ENCODE measurements at places on chromosomes 5 and 9. TPM values are rescaled to one million over a fixed set of nuclear protein-coding genes. Genes with fewer than 3 reads are reported as not detected.

- DNase-seq, result peak; percentile 94
These were observed 8.7 kb downstream of the FAM193B start for GRCh38 chr5:177545487-177546257.

- DNase-seq, result peak; percentile 67
These were observed 31.8 kb upstream of the ORM1 start for GRCh38 chr9:114291064-114291474.

DNA sequence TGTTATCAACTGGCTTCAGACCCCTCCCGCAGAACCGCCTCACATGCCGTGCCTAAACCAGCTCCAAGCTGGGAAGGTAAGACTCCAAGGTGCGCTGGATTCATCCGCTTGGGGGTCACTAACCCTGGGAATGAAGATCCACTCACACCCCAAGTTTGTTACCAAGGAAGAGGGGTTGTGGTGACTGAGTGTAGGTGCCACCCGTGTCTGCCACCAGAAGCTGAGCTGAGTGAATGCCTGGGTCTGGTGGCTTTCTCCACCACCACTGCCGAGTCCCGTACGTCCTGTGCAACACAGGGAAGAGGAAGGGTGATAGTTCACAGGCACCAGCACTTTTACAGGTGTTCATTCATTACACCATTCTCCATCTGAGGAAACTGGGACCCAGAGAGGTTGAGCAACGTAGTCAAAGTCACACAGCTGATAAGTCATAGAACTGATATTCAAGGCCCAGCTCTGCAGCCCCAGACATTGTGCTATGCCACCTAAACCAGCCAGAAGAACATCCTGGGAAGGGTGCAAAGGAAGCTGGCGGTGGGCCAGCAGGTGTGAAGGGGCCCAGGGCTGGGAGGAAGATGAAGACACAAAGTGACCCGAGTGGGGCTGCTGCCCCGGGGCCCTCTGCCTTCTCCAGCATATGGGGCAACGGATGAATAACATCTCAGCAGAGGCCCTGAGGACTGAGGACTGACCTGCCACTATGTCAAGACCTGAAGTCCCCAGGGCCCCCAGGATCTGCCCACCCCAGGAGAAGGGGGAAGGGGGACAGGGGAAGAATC, 70.9 kb upstream of the PPP1R26 start:
- no peak for DNase-seq

GRCh38 chr9:73683862-73684591, 532.4 kb downstream of the ANXA1 start:
- peak; percentile 65 for DNase-seq

DNA sequence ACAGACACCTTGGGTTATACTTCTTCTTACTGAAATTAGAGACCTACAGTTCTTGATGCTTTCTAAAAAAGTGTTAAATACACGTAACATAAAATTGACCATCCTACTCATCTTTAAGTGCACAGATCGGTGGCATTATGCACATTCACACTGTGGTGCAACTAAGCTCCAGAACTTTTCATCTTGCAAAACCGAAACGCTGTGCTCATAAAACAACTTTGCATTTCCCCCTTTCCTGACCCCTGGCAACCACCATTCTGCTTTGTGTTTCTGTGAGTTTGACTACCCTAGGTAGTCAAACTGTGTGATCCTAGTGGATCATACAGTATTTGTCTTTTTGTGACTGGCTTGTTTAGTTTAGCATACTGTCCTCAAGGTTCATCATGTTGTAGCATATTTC, 3.9 kb downstream of the MVB12B start:
- no peak for DNase-seq

- no peak for DNase-seq
These were observed 13.6 kb downstream of the PRPF4 start for GRCh38 chr9:113289091-113289490.

DNA sequence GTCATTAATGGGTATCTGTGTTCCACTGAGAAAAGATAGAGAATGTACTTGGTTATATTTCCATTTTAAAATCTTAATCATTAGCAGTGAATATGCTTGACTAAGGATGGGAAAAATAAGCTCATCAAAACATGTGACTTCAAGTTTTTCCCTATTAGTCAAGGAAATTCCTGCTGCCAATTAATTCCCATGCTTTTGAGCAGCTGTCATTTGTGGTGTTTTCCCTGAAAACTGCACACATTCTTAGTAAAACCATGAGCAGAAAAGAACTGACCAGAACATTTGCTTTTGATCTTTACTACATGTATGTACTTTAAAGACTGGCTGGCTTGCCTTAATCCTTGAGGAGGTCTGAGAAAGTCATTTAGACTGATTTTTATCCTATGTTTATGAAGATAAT, 75.2 kb downstream of the AOPEP start:
- peak; percentile 17 for DNase-seq

DNA sequence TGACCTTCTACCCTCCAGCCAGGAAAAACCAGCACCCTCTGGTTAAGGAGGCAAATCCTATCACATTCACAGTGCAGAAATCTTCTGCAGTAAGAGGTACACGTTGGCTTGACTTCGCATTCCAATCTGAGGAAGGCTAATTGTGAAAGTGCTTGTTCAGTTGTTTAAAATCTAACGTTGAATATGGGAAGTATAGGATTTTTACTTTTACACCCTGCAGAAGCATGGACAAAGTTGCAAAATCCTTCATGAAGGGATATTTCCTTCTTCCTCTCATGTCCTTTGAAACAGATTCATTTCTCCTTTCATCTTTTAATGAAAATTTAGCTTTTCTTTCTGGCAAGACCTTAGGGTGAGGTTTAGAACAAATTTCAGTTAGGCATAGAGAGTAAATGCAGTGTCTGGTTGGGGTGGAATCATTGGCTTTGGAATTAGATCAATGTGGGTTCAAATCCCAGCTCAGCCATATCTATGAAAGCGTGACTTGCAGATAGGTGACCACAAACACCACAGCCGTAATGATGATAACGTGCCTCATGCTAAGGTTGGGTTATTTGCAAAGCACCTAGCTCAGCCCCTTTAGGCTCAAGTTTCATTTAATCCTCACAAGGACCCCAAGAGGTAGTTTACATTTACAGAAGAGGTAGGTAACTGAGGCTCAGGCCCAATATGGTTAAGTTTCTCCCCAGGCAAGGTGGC, 42.2 kb upstream of the C5orf58 start:
- no peak for DNase-seq

Gene CDKN2A
- total RNA-seq, result 10.8 TPM

DNA sequence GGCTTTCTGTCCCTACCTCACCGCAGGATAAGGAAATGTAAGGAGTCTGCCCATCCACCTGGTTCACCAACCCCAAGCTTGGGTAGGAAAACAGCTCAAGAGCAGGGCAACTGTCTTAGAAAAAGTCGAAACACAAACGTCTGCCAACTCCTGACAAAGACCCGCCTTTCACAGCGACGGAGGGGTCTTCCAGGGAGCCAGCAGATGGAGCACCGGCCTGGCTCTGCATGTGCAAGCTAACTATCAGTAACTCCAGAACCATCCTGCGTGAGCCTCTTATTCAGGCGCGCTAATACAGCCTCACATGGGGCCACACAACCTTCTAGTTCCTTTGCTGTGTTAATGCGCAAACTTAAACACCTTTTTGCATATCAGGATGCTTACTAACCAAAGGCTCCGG, 26.9 kb downstream of the CAMSAP1 start:
- DNase-seq, result no peak

DNA sequence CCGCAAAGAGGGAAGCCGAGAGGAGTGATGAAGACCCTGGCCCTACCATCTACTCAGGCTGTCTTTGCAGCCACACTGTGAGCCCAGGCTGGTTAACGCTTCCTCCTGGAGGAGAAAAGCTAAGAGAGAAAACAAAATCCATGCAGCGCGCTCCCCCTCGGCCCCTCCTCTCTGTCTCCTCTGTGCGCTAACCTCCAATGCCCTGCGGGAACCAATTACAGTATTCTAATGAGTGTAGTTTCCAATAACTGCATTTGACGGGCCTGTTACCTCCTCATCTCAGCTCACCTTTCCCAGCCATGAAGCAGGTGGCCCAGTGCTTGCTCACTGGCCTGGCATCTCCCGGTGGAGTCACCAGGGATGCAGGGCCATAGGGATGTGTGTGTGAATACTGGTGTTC, 565.5 kb downstream of the EBF1 start:
- no peak for DNase-seq

Gene OGN
- total RNA-seq, result 1.3 TPM

DNA sequence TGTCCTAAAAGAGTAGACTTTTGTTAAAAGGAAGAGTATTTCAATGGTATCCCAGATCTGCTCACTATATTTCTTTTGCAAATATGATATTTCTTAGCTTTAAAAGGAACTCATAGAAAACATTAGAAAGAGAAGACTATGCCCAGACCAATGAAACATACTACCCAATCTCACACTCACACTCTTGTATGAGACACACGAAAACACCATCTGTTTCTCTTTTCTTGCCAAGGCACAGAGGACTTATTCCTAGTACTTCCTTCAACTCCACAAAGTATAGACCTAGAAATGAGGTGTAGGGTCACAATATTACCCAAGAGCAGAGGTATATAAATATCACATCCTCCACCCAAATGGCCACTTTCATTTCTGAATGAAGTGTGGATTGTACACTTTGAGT, 292.4 kb upstream of the ACO1 start:
- DNase-seq, result no peak

Gene TMC1
- not detected for total RNA-seq

- DNase-seq, result no peak
These were observed 371.5 kb upstream of the PRR16 start for GRCh38 chr5:120092649-120093048.

Gene SEMA6A
- total RNA-seq, result 0.26 TPM

Gene NUTM2G
- total RNA-seq, result not detected

- no peak for DNase-seq
These were observed 95.4 kb downstream of the KIAA0825 start for GRCh38 chr5:94523018-94523417.

GRCh38 chr5:28077291-28078240, 1039.2 kb upstream of the CDH9 start:
- no peak for DNase-seq

GRCh38 chr5:131993676-131994075, 17.8 kb downstream of the ACSL6 start:
- no peak for DNase-seq

GRCh38 chr5:96297290-96297689, 135.8 kb downstream of the PCSK1 start:
- peak; percentile 87 for DNase-seq

DNA sequence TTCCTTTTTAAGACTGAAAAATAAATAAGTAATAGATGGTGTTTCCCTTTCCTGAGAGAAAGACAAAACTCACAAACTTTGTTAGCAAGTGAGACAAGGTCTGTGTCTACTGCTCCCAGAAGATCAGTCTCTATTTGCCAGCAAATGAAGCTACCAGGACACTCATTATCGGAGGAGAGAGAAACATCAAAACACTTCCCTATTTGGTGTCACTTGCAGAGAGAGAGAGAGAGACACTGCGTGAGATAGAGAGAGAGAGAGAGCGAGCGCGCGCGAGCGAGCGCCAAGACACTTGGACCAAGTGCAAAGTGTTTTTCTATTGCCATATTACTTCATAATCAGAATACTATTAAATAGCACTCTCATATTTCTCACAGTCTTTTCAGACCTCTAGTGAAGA, 142.7 kb downstream of the KCNN2 start:
- no peak for DNase-seq

Gene ZNF883
- total RNA-seq, result 6.2 TPM

DNA sequence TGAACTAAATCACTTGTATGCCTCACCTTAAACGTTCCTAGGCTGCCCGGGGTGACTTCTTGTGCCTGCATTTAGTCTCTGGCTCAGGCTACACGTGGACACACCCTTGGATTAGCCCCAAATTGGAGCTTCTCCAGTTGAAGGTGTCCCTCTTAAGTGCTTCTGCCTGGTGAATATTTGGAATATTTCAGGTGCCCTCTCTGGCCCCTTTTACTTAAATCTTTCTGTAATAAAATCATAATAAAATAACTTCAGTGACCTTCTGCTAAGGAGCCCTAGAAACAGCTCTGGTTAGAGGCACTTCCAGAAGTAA, 74.3 kb upstream of the KLF9 start:
- DNase-seq, result peak; percentile 19

DNA sequence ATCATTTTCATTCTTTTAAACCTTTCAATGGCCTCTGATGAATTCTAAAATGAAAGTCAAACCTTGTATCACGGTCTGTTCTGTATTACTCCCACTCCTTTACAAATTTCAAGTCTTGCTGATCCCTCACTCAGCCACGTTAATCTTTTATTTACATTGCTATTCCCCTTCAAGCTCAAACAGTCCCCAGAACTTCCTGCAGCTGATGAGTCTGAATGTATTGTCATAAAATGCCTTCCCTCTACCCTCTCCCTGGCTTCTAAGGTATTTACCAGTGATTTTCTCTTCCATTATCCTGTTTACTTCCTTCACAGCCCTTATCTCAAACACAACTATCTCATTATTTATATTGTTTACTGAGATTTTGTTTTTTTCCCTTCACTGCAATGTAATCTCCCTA, 562.3 kb upstream of the C9orf72 start:
- no peak for DNase-seq

Gene TRIM7
- 2.3 TPM for total RNA-seq

- DNase-seq, result peak; percentile 3
These were observed 672 bp upstream of the KCNT1 start for GRCh38 chr9:135701067-135701958.

DNA sequence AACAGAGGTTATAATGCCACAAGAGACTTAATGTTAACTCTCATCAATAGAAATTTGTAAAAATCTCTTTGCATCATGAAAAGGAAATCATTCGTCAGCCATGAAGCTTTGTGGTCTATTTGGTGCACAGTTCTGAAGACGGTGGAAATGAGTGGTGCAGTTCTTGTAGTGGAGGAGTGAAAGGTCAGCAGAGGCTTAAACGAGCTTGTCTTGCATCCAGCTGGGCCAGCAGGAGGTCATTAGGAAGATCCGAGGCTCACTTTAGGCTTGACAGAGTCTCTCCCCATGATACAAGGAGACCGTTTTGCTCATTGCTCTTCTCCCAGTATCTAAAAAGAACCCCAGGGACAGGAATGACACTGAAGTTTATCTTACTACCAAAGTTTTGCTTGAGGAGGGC, 440.8 kb downstream of the BNC2 start:
- no peak for DNase-seq

Gene CARD6
- 12.7 TPM for total RNA-seq

DNA sequence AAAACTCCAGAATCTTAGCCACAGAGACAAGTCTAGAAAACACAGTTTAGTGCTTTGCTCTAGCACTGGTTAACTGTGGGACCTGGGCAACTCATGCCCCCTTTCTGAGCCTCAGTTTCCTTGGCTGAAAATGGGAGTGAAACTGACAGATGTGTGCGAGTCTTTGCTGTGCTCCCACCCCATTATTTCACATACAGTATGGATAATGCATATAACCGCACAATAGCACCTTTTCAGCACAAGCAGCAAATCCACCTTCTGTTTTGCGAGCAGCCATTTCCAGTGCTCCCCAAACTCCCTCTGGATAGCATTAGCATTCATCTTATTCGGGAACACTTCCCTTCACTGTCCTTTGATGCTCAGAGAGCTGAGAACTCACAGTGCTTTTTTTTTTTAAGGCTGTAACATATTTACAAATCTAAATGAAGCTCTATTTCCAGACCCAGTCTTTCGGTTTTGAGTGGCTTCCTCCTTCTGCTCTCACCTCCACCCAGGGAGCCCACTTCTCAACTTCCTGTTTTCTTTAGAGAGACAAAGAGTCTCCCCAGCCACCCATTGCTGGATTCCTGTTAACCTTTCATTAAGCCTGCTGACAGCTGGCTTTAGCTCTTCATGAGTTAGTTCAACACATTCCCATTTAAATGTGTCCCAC, 49.2 kb downstream of the TIMD4 start:
- no peak for DNase-seq
